Neural progenitor cell (in vitro differentiated cells): ENCODE measurements at places on chromosomes 4 and X. TPM values are rescaled to one million over a fixed set of nuclear protein-coding genes. Genes with fewer than 3 reads are reported as not detected.

GRCh38 chrX:154607370-154607769 is 11.7 kb downstream of the CTAG1B start:
- no peak overlapping the region for H3K27ac ChIP-seq
- H3K27me3 ChIP-seq, result no peaks in the 10 kb centered on the region
- DNase-seq, result no peak
- H3K4me1 ChIP-seq, result no peaks in the 10 kb centered on the region
- H3K36me3 ChIP-seq, result no peaks in the 10 kb centered on the region

The RAB9B gene
- total RNA-seq, result 2.2 and 2.4 TPM in 2 replicates

DNA sequence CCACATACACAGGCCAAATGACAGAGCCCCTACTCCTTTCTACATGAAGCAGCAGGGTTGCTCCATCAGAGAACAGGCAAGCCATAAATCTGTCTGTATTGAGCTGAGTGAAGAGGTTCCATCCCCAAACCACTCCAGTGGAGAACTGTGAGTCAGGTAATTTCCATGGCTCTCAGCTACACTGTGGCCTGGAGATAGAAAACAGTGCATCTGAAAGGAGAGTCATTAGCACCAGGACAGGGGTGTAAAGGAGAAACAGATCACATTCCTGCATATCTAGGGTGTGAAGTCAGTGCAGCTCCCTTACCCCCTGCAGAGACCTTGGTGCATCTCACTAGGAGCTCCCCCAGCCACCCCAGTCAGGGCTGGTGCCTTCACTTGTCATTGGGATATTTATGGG is 314.7 kb downstream of the CHIC1 start:
- no peaks in the 10 kb centered on the region for H3K27me3 ChIP-seq
- no peaks in the 10 kb centered on the region for H3K36me3 ChIP-seq
- H3K4me1 ChIP-seq, result no peaks in the 10 kb centered on the region
- no peak overlapping the region for H3K27ac ChIP-seq

DNA sequence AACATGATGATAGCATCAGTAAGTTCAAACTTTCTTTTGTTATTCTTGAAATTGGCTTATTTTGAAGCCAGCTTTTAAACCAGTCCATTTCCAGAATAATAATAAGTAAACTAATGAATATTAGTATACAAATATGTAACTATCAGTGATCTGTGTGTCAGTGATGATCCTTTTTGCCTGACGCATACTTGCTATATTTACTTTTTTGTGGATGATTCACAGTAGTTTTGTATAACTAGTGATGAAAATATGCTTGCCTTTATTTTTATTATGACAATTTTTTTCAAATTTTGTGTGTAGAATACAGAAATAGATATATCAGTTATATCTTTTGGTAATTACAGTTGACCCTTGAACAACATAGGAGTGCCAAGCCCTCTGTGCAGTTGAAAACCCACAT is 49.5 kb downstream of the USP53 start:
- no peaks in the 10 kb centered on the region for H3K4me1 ChIP-seq

The SORBS2 gene
- 13.5 and 15.7 TPM in 2 replicates for total RNA-seq

The TMEM156 gene
- total RNA-seq, result not detected in 2 replicates

The CXorf38 gene
- 11.5 and 12.7 TPM in 2 replicates for total RNA-seq

The SPANXD gene
- total RNA-seq, result not detected in 2 replicates

The HELT gene
- not detected in 2 replicates for total RNA-seq

DNA sequence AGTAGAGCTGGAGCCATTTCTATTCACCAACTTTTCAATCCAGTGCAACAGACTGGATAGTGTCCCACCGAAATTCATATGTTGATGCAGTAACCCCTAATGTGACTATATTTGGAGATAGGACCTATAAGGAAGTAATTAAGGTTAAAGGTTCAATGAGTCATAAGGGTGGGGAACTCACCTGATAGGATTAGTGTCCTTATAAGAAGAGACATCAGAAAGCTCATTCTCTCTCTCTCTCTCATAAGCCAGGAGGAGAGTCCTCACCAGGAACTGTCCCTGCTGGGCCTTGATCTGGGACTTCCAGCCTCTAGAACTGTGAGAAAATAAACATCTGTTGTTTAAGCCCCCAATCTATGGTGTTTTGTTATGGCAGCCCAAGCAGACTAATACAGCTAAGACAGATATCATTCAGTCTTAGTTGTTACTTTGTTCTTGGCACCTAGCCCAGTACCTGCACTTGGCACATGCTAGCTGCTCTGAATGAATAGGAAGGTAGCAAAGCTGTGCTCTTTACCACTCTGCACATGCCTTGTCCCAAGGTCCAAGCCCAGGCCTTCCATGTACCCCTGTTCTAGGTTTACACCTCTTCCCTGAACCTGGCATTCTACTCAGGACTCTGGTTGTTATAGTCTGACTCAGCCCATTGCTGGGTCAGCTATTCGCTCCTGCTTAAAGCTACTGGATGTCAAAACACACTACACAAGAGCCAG is 19.2 kb upstream of the BRS3 start:
- H3K4me1 ChIP-seq, result no peaks in the 10 kb centered on the region
- H3K27me3 ChIP-seq, result no peaks in the 10 kb centered on the region
- no peak for DNase-seq
- no peak overlapping the region for H3K27ac ChIP-seq
- H3K36me3 ChIP-seq, result no peaks in the 10 kb centered on the region
